ENCODE measurements at places on chromosomes 2 and 18.
A peak's percentile ranks its signal among the peaks of the same experiment; 100 is the strongest.

- DNase-seq = no peak
Observed at GRCh38 chr18:23279931-23280330, 144.6 kb downstream of the CABLES1 start.

- no peak for DNase-seq
Observed at GRCh38 chr2:9053534-9053931, 50.0 kb upstream of the MBOAT2 start.

- DNase-seq = no peak
Observed at GRCh38 chr18:4704781-4705180, 249.7 kb upstream of the DLGAP1 start.

- no peak for DNase-seq
Observed at GRCh38 chr2:201262718-201263117, 2.4 kb downstream of the CASP8 start.

GRCh38 chr2:204175552-204176271, 239.1 kb downstream of the ICOS start:
- DNase-seq = no peak

DNA sequence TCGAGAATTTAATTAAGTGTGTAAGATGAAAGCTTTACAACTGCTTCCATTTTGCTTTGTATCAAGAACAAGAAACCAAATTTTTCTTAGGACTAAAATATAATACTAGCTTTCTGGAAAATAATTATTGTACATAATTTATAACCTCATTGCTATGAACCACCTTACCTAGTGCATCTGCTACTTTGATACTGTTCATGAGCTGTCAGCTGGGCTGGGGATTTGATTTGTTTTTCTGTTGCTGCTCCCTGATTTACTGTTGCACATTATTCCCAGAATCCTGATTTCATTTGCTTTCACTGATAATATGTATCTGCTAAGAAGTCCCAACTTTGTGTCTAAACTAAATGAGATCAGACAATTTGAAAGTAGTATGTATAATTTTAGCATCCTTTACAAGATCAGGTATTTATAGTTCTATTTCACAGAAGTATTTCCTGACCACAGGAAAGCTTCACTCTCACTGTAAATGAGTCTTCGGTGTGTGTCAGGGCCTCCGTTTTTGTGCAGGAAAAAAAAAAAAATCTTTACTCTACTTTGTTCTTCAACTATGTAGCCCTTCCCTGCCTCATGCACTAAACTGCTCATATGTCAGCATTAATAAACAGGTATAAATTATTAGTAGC, 105.6 kb upstream of the CCDC150 start:
- no peak for DNase-seq

DNA sequence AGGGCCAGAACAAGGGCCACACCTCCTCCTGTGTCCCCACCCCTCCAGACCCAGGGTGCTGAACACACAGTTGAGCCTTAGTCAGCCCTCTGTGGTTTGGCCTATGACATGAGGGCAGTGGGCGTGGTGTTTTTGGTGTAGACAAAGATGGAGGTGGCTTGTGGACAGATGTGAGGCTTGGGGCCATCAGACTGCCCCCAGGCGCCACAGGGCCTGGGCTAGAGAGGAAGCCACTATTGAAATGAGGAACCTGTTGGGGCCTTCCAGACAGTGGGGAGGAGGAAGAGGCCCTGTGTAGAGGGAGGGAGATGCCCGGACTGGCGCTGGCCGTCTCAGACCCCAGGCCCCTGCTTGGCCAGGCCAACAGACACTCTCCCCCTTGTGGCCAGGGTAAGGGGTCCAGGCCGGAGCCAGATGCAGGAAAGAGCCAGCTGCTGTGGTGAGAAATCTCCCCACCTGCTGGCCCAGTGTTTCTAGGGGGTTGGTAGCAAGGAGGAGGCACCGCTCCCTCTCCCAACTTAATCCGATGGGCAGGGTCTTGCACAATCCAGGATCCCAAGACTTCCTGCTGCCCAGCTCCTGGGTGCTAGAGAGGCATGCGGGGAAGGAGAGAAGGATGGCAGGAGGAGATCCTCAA, 53.8 kb downstream of the SMAD7 start:
- no peak for DNase-seq

- DNase-seq = no peak
Observed at GRCh38 chr2:53793821-53794220, 7.0 kb downstream of the ERLEC1 start.

DNA sequence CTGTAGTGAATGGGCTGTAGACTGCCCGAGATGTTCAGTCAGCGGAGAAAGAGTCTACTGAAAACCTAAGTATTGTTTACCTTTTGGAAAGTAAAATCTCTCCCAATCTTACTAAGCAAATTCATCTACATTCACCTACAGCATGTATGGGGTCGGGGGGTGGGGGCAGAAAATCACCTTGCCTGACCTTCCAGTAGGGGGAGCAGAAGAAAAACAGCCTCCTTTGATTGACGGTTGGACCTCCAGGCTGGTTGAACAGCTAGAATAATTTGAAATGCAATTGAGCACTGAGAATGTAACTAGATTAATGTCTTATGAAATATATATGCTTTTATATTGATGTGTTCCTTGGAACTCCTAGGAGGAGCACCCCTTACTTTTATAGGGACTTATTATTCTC, 10.0 kb downstream of the LRATD1 start:
- DNase-seq = no peak

DNA sequence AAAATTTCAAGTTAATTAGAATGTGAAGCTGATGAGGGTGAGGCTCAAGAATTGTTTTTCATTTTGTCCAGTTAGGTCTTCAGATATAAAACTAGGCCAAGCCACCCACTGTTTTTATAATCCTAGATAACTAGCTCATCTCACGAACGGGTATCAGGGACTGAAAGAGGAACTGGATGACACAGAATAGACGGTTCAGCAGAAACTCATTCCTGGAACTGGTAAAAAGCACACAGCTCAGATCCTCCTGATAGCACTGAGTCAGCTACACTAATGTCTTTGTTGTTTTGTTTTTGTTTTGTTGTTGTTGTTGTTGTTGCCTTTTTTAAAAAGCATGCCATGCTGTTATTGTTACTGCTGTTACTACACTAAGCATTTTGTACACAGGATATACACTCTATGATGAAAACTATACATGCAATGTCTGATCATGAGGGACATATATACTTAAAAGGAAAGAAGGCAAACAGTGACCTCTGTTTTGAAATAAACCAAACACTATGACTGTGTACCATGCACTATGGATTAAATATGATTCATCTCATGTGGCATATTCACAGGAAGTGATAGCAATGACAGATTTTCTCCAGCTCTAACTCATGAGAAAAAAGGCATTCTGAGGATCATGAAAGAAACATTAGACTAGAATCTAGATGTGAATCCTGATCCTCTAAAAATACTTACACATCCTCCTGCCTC, 437.6 kb downstream of the NCKAP5 start:
- DNase-seq = no peak

- DNase-seq = no peak
Observed at GRCh38 chr2:57333221-57333620, 713.4 kb upstream of the VRK2 start.

- DNase-seq = no peak
Observed at GRCh38 chr2:238134393-238134785, 4.1 kb upstream of the KLHL30 start.

DNA sequence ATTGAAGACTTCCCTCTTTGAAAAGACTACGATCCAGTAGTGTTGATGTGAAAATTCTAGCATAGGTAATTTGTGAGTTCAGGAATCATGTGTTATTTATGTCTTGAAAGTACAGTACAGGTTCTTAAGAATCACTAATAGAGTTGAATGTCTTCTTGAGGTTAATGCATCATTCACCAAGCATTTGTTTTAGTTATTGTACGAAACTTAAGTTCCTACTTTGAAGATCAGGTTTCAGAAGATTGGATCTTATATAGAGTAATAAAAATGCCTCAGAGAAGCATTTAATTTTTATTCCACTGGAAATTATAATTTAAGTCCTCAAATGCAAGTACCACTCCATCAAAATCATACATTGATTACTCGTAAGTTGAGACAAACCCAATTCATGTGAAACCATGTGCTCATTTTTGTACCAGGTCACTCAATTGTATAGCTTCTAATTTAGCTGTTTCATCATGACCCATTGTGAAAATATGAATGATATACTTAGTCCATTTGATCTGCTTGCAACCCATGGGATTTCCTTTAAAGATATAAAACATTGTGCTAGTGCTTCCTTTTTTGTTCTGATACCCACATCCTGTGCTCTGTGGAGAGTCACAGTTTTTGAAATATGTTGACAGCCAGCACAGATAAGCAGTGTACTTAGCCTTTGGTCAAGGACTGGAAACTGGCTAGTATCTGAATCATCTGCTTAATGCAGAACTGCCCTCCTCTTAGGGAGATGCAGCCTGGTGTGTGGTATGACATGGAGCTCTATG, 22.5 kb upstream of the RAB27B start:
- DNase-seq = no peak

DNA sequence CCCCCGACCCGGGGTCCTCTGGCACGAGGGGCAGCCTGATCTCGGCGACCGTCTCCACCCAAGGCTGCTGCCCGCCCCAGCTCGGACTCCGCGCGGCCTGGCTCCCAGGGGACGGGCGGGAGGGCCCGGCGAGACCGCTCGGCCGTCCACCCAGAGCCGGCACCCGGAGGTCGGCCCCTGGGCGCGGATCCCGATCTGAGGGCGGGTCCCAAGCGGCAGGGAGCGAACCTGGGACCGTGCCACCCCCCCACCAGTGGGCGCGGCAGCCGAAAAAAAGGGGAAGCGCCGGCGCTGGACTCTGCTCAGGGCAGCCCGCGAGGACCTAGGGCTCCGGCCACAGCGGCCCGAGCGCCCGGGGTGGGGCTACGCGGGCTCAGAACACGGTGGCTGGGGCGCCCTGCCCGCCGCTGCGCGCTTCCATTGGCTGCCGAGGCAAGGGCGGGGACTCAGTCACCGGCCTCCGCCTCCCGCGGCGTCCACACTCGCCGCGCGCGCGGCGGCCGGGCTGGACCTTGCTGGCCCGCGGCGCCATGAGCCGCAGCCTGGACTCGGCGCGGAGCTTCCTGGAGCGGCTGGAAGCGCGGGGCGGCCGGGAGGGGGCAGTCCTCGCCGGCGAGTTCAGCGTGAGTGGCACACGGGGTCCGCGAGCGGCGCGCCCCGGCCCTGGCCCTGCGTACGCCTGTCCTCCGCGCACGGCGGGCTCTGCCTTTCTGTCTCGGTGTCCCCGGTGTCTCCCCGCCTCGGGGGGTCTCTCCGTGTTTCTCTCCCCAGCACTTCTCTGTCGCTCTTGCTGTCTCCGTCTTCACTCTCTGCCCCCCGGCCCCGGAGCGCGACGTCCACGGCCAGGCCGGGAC, at the start of gene PTPN18:
PTPN18 (plus strand) TSS at position 479 of the 854 bp plus-strand sequence; CDS start at position 531, 52 bp downstream.
- DNase-seq = peak; percentile 69

DNA sequence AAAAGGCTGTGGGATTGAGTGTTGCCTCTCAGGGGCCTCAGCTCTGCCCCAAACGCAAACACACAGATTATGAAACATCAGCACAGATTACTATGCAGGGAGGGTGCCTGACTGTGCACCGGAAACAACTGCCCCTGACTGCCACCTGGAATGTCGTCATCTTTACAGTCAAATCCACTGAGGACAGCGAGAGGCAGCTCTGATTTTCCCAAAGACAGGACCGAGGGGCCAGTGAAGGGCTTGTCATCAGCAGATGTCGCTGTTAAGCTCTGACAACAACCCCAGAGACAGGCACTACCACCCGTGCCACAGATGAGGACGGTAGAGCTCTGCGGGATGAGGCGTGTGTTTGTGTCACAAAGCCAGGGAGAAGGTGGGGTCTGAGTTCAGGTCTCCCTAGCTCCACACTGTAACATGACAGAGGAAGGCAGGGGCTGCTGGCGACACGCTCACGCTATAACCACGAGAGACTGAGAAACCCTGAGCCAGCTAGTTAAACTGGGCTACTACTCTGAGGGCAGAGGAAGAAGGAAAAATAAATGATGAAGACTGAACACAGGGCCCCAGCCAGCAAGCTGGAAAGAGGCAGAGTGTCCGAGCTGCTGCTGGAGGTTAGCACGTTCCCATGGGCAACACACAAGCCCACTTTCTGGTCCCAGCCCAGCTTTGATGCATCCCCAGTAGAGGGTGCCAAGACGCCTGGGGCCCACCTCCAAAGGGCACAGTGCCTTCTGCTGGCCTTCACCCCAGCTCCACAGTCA, 47.0 kb downstream of the PARD6G start:
- peak; percentile 36 for DNase-seq

DNA sequence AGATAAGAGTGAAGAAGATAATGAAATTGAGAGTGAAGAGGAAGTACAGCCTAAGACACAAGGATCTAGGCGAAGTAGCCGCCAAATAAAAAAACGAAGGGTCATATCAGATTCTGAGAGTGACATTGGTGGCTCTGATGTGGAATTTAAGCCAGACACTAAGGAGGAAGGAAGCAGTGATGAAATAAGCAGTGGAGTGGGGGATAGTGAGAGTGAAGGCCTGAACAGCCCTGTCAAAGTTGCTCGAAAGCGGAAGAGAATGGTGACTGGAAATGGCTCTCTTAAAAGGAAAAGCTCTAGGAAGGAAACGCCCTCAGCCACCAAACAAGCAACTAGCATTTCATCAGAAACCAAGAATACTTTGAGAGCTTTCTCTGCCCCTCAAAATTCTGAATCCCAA, 15.7 kb downstream of the MSH6 start:
- DNase-seq = no peak

DNA sequence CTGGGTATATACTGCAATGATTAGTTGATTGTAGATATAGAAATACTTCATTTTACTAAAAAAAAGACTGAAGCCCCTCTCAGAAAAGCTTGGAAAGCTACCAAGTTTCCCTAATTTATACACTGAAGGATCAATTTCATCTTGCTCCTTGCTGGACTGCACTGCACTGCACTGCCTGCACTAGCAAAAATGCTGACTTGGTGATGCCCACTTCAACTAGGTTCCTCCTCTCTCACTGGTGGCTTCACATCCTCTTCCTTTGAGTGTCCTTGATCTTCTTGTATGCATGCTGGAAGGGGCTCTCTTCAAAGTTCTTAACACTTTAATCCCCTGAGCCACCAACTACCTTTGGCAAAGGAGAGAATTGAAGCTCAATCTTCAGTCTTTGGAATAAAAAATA, 31.7 kb upstream of the ITPRID2 start:
- no peak for DNase-seq

DNA sequence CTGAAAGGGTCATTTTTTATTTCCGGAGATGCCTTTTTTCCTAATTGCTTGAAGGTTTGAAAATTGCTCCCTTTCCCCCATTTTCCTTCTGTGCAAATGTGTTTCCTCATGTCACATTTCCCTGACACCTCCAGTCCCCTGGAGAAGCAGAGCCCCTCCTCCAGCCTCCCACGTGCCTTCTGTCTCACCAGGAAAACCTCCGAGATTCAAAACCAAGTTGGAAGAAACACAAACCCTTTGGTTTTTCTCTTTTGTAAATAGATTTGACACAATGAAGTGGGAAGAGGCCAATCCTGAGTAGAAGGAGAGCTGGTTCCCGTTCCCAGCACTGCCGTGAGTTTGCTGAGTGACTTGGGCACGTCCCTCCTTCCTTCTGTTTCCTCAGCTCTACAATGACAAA, 125.4 kb upstream of the MYCN start:
- no peak for DNase-seq
